ENCODE measurements at places on chromosomes 7 and 10.

GRCh38 chr7:74599244-74599643 is 58.3 kb upstream of the GTF2I start:
- DNase-seq: no peak

- DNase-seq: no peak
Measured at GRCh38 chr10:10878963-10879362, 138.7 kb upstream of the CELF2 start.

- DNase-seq: no peak
Measured at GRCh38 chr7:54560198-54560597, 18.0 kb downstream of the VSTM2A start.

- peak; percentile 69 for DNase-seq
Measured at GRCh38 chr10:96025566-96025965, 17.8 kb upstream of the CCNJ start.

DNA sequence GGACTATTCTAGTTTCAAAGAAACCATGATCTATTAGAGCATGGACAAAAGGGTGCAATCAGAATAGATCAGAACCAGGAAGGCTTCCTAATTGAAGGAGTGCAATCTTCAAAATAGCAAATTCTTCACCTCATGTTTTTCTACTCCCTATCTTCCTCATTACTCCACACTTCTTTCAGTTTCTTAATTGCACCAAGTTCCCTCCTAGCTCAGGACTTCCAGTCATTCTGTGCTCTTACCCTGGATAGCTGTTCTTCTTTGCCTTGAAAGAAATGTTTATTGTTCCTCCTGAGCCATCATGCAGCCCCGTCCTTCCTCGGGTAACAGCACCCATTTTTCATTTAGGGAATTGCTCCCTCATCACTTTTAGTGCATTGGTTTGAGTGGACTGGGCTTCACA is 23.1 kb downstream of the TRPV5 start:
- no peak for DNase-seq

- DNase-seq: peak; percentile 6
Measured at GRCh38 chr10:125399289-125399688, 238.9 kb upstream of the CTBP2 start.

Measured in renal cortical epithelial cell (primary cell).